ENCODE measurements at places on chromosomes 11 and 22.

- DNase-seq, result no peak
Observed at GRCh38 chr11:90407350-90407749, 184.5 kb upstream of the CHORDC1 start.

- DNase-seq, result no peak
Observed at GRCh38 chr11:118175993-118176777, at the start of gene SCN2B. Gene SCN2B, minus strand, starts transcription at chr11:118176639. Its CDS starts 208 bp downstream, at chr11:118176431.

DNA sequence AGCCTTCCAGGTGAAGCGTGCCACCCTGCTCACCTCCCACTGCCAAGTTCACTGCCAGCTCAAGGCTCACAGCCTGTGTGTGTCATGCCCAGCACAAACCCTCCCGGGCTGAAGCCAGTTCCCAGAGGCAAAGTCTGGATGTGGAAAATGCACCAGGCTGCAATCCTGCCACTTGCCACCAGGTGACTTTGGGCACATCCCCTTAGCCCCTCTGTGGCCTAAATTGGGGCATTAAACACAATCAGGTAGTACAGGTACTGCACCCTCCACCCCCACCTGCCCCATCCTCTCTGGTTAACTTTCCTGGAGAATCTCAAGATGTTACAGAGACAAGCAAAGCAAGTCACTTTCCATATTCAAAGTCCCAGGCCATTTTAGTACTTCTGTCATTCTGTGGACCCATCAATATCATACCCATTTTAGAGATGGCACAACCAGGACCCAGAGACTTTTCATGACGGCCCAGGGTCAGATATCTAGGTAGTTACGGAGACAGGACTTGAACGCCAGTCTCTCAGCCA, 1.8 kb upstream of the RASD2 start:
- no peak for DNase-seq

DNA sequence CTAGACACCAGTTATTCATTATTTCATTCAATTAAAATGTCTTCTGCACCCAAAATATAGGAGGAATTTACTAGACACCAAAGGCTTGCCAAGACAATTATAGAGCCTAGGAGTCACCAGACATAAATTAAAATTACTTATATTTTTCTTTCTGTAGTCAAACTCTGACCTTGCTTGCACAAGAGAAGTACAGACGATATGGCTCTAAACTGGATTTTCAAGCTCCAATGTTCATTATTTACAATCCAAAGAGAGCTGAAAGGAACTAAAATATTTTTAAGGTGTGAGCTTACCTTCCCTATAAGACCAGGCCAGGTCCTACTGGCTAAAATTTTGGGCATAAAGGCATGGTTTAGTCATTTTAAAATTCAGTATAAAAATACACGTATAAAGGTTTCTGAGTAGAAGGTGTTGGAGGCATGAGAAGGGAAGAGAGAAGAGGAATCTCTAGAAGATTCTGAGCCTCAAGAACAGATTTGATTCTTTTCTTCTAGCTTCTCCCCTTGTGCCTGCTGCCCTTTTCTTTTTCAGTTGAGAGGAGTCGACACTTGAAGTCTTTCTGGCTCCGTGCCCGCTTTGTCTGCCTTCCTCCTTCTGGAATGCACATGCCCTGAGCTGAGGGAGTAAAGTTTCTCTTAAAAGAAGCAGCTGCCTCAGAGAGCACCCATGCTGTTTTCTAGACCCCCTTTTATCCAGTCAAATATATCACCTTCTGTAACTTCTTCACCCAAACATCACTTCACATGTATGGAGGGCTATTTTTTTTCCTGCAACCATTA, 13.5 kb downstream of the C11orf97 start:
- DNase-seq, result no peak

Measured in T-helper 2 cell (primary cell).